ENCODE measurements at places on chromosomes 12 and 14.

DNA sequence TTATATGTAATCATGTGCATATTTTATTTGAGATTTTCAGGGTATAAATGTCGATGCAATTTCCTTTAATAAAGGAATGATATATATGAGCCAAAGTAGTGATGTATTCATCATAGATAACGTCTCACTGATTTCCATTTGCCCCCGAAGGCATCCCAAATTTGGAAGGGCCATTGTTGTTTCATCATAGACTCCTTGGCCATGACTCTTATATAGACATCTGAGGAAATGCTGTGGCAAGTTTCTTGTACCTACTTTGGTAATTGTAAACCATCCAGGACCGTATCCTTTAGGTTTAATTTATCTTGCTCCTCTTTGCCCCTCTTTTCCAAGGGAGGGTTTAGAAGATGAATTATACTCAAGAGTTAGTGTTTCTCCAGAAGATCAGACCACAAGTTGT, 84.7 kb downstream of the SAMD4A start:
- DNase-seq: no peak

GRCh38 chr12:53221203-53222080, 10.6 kb downstream of the RARG start:
- peak; percentile 46 for DNase-seq

DNA sequence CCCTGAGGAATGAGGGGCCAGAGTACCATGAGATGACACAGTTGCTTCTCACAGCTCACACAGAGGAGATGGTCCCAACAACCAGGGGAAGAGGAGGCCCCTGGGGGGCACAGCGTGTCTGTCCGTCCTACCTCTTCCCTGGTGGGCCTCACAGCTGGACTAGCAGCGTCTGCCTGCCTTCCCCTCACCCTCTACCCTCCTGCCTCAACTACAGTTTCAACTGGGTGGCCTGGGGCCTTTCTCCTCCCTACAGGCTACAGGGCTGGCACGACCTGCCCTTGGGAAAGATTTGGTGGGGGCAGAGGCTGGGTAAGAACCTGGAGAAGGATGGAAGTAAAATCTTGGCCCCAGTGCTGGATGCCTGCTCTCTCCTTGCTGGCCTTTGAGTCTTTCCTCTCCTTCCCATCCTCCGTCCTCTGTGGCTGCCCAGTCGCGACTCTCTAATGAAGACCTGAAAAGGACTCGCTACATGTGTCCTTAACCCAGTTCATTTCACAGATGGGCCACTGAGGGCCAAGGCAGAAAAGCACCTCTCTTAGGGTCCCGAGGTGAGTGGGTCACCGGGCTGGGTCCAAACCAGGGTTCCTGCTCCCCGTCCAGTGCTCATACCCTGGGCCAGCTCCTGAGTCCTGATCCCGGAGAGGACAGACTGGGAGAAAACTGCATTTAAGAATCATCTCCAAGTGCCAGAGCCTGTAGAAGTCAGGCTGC, 232.5 kb downstream of the BCL11B start:
- no peak for DNase-seq

- DNase-seq: no peak
Observed at GRCh38 chr12:98291828-98292227, 223.6 kb upstream of the TMPO start.

DNA sequence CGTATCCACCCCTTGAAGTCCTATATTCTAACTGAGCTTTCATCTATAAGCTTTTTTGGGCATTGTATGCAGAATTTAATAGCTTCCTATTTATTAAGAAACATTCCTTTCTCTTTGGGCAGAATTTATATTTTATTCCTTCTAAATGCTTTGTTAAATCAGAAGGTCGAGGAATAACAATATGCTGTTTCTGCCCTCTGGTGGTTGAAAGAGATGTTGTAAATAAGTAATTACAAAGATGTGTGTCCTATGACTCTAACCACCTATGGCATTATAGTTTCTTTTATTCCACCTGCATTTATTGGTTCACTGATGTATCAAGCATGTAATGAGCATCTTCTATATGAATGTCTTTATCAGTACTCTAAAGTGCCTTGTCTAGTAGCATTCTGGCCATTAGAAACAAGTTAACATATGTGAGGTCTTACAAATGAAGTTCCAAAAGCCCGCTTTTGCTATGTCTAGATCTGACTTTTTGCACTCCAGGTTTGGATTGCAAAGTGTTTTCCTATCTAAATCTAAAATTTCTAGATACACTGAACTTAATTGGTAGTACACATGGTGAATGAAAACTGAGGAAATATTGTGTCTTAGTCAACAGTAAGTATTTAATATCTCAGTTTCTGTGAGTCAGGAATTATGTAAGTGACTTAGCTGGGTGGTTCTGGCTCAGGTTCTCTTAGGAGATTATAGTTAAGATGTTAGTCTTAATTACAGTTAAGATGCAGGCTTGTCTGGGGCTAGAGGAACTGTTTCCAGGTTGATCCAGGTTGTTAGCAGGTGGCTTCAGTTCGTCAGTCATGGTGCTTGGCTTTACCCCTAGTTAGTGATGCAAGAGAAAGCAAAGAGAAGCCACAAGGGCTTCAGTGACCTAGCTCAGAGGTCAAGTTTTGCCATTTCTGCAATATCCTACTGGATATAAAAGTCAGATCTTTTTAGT, 57.5 kb downstream of the PLEKHA5 start:
- peak; percentile 18 for DNase-seq

DNA sequence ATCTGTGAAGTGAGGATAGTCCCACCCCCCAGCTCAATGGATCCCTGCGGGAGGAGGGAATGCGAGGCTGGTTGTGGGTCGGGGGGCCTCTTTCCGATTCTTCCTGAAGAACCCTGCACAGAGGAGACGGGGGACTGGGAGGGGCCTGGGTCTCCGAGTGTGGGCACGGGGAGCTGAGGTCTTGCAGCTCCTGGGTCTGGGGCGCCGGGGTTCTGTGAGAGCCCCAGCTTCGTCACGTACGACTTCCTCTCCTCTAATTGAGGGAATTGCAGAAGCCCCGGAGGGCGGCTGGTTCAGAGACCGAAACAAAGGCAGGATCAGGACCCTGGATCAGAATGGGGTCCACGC, 66.6 kb downstream of the DIO3 start:
- no peak for DNase-seq

DNA sequence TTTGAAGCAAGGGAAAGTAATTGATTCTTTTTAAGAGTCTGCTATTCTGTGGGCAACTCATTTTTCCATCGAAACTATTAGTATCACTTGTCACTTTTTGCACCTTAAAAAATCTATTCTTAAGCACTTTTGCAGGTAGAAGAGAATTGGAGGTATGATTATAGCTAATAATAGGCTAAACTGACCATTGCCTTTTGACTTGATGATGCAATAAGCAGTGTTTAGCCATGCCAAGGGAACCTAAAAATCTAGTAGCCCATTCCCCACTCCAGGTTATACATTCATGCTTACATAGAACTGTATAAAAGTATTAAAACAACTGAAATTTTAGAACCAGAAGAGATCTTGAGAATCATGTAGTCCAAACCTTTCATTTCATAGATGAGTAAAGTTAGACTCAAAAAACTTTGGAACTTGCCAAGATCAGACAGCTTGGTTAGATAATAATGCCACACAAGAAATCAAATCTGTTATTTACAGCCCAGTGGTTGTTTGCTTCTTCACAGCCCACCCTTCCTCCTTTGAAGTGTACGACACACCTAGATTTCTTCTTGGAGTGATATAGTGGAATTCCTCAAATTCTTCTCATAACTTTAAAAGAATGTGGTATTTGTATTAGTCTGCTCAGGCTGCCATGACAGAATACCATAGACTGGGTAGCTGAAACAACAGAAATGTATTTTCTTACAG, 21.7 kb upstream of the GARIN2 start:
- DNase-seq: no peak

DNA sequence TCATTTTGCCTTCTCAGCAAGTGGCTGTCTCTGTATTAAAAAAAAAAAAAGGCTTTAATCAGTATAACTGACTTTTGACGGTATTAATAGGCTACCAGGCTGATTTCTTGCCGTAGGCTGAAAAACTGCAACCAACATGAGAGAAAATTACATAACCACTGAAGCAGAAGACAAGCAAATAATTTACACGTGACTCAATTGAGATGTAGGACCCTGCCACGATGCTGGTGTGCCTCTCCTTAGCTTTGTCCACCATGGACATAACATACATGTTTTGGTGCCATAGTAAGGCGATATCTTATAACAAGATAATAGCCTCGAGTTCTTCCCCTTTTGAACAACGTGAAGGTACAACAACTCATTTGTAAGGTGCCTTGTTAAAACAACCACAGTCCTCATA, 88.7 kb upstream of the GRIP1 start:
- DNase-seq: no peak

- no peak for DNase-seq
Observed at GRCh38 chr14:35161231-35161630, 38.9 kb downstream of the PRORP start.

DNA sequence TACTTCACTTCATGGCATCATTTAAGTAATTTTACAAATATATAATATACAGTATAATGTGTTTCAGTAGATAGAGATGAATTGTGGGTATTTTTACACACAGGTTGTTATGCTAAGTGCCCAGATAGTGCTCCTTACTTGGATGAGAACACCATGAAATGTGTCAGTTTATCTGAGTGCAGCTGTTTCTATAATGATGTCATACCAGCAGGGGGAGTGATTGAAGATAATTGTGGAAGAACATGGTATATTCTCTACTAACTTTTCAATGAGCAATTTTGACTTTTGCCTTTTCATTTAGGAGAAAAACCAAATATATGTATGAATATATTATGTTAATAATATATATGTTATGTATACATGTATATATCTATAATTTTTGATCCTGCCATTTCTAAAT, 221.6 kb downstream of the LRRK2 start:
- DNase-seq: no peak

- no peak for DNase-seq
Observed at GRCh38 chr12:71763677-71764379, 9.2 kb downstream of the RAB21 start.

DNA sequence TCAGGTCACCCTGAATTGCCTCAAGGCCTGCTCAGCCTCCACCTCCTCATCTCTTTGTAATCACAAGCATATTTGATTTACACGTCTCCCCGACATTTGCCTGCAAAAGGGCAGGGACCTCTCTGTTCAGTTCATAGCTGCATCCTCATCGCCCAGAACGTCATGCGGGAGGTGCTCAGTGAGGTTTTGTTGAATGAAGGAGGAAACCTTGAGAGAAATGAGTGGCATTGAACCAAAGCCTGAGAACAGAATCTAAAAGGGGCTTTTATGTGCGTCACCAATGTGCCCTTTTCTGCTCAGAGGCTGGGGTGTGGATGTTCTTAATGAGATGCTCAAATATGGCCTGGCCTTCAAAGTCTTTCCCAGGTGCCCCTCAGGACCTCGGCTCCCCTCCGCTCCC, 50.0 kb upstream of the LHX5 start:
- DNase-seq: no peak

DNA sequence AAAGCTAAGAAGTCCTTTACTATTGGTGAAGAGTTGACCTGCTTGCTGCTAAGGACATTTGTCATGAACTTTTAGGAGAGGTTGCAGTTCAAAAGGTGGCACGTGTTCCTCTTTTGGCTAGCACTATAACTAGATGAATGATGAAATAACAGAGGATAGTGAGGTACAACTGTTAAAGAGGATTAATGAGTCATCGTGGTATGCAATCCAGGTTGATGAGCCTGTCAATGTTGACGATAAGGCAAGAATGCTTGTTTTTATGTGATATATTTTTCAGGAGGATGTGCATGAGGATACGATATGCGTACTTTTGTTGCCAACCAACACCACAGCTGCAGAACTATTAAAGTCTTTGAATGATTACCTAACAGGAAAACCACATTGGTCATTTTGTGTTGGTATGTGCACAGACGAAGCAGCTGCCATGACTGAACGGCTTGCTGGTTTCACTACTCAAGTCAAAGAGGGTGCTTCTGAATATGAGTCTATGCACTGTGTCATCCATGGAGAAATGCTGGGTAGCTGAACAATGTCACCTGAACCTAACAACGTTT, 10.6 kb downstream of the CEP128 start:
- DNase-seq: no peak

- DNase-seq: no peak
Observed at GRCh38 chr12:51948066-51948465, 3.4 kb upstream of the ACVR1B start.

DNA sequence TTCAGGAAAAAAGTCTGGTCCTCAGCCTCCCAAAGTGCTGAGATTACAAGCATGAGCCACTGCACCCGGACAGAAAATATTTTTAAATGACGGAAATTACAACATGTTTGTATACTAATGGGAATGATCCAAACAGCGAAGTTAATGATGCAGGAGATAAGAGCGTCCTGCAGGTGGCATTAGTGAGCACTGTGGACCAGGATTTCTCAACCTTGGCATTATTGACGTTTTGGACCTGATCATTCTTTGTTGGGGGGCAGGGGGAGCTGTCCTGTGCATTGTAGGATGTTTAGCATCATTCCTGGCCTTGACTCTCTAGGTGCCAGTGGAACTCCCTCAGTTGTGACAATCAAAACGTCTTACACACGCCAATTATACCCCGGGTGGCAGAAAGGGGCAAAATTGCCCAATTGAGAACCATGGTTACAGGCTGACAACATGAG, 34.1 kb downstream of the SCFD1 start:
- no peak for DNase-seq

DNA sequence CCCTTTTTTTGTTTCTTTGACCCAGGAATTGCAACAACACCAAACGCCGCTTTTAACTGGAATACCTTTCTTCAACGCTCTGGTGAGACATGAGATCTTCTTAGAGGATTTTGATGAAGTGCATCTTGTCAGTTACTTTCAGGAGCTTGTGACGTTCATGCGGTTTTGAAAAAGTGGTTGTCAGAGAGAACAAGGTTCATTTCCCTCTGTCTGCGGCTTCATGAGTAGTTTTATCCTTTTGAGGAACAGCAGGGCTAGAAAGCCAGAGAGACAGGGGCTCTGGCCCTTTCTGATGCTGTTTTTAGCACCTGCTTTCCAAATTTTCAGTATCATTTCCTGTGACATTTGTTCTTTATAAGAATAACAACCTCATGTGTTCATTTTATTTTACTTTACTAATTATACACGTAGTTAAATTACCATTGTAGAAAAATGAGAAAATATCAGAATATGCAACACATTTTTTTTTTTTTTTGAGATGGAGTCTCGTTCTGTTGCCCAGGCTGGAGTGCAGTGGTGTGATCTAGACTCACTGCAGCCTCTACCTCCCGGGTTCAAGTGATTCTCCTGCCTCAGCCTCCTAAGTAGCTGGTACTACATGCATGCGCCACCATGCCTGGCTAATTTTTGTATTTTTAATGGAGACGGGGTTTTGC, 61.8 kb downstream of the GLT1D1 start:
- DNase-seq: no peak
